ENCODE measurements at places on chromosomes 1 and 21.

DNA sequence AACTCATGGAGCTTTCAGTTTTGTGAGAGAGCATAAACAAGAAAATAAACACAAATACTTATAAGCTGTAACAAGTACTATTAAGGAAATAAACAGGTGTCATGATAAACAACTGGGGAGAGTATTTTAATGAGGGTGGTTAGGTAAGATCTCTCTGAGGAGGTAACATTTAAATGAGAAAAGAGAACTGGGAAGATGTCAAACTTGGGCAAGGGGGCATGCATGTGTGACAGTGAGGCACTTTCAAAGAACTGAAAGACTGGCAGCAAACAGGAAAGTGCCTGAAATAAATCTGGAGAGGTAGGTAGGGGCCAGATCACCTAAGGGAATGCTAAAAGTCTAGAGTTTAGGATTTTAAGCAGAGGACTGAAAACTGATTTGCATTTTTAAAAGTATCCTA, 37.8 kb downstream of the NSL1 start:
- DNase-seq = no peak

DNA sequence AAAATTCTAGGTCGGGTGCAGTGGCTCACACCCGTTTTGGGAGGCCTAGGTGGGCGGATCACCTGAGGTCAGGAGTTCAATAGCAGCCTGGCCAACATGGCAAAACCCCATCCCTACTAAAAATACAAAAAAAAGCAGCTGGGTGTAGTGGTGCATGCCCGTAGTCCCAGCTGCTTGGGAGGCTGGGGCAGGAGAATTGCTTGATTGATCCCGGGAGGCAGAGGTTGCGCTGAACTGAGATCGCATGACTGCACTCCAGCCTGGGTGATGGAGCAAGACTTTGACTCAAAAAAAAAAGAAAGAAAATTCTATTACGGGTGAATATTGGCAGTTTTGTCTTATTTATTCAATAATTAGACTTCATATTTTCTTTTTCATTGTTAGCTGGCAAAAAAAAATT, 62.1 kb downstream of the SNX7 start:
- DNase-seq = no peak

DNA sequence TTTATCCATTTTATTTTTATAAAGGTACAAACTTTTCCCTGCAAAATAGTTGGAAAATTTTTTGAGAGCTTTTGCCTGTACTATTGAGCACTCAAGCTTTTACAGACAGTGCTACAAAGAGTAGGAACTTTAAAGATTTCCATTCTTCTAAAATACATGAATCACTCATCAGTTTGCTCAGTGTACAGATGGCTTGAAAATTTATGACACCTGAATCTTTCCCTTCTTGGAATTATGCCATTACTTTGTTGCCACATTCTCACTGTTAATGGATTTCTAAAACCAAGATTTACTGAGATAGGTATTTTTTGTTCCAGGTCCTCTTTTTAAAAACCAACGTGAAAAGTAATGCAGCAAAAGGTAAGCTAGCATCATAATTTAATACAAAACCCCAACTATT, 76.0 kb downstream of the GPATCH2 start:
- DNase-seq = no peak

- DNase-seq = peak; percentile 66
These were observed 31.3 kb downstream of the SMAP2 start for GRCh38 chr1:40404670-40405462.

DNA sequence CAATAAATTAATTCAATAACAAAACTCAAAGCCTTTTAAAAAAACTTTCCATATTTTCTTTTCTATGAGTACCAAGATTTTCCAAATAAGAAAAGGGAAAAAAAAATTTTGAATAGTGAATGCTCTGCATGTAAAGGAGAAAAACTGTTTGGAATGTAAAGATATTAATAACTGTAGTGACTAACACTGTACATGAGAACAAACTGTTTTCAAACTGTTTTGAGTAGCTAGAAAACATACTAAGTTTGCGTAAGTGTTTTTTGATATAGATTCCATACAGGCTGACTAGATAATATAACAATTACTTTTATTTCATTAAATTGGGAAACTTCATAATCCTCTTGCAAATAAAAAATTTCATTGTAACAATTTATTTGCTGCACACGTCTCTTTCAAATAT, 150.5 kb downstream of the DPYD start:
- no peak for DNase-seq

DNA sequence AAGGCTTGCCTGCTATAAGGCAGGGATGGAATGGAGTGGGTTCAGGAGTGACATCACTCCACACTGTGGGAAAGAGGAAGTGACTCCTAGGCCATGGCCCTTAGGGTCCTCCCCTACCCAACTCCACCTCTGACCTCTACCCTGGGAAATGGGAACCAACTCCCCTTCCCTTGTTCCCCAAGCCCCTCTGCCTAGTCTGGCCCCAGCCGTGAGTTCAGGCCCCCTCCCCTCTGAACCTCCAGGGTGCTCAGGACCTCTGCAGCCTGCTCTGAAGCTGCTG, 3.8 kb upstream of the GUCA2A start:
- DNase-seq = no peak

- DNase-seq = no peak
These were observed 23.9 kb downstream of the LGR6 start for GRCh38 chr1:202217516-202217915.

DNA sequence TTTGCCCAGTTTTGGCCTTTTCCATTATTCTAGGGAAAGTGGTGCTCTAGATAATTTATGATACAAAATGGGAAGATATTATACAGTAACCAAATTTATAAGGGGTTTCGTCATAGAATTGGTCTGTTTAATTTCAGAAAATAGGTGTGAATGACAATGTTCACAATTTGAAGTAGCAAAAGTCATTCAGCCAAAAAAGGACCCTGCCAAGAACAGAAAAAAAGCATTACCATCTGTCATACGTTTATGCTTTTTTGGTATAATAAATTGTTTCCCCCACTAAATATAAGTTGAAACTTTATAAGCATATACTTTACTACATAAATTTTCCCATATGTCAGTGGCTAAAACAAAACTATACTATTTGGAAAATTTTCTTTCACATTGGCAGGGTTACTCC, 4.5 kb upstream of the SPAG17 start:
- no peak for DNase-seq

GRCh38 chr1:67029472-67029871, 24.5 kb downstream of the SLC35D1 start:
- no peak for DNase-seq

- no peak for DNase-seq
These were observed 41.3 kb downstream of the ARID4B start for GRCh38 chr1:235286667-235287066.

GRCh38 chr1:107964336-107965109, 457 bp downstream of the VAV3 start:
- no peak for DNase-seq

- no peak for DNase-seq
These were observed 368.0 kb downstream of the HHAT start for GRCh38 chr1:210696709-210697108.

DNA sequence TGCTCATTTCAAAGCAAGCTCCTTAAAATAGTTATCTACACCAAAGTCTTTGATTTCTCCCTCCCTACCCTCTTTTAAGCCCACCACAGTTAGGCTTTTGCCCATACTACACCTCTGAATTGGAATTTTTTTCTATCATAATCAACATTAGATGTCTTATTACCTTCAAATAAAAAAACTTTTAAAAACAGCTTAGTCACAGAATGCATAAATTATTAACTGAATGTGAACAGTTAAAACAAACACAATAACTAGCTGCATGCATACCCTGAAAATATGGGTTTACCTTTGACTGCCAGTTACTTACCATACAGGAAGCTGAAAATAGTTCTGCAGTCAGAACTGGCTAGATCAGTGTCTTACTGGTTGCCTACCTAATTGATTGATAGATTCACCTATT, 210.9 kb downstream of the TGFB2 start:
- DNase-seq = no peak

- DNase-seq = no peak
These were observed 60.0 kb upstream of the HMCN1 start for GRCh38 chr1:185674201-185674600.

DNA sequence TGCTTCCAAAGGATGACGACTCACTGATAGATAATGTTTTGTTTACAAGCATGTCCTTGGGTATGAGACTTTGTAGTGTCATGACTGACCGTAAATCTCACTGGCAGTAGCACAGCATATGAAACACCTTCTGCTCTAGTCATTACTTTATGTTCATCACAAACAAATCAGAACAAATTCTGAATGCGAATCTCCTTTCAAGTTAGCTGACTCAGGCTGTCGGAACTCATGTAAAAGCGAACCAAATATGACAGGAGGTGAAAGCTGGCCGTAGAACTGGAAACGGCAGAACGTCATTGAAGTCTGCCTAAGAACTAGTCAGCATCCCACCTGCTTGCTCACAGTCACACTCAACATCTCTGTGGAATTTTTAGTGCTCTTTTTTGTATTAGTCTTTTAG, 143.9 kb downstream of the RGS7 start:
- DNase-seq = no peak

DNA sequence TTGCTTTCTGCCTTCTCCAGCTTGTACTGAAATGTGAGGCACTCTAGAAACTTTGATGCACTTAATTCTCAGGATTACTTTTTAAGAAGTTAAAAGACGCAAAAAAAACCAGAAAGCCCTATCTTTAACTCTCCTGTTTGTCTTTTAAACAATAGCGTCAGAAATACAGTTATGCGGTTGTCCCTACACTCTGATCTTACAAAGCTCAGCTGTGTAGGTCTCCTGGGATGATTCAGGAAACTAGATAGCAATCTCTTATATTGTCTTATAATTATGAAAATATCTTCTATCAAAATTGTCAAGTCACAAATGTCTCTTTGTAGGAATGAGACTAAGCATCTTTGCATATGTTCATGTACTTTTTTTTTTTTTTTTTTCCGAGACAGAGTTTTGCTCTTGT, 26.9 kb upstream of the RCAN3 start:
- DNase-seq = no peak

DNA sequence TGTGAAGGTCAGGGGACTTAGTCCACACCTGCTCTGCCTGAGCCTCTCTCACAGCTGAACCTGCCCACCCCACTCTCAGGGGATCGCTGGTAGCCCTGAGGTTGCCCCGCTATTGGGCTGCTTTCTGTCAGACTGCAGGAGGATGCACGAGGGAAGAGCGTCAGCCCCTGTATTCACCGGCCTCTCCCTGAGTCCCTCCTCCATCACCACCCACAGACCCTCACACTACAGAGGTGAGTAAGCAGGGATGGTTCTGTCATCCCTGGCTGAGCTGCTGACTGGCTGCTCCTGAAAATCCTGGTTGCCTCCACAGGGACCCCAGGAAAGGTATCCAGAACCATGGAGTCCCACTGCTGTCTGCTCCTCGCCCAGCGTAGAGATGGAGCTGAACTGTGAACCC, 118.7 kb downstream of the SYT2 start:
- DNase-seq = no peak

DNA sequence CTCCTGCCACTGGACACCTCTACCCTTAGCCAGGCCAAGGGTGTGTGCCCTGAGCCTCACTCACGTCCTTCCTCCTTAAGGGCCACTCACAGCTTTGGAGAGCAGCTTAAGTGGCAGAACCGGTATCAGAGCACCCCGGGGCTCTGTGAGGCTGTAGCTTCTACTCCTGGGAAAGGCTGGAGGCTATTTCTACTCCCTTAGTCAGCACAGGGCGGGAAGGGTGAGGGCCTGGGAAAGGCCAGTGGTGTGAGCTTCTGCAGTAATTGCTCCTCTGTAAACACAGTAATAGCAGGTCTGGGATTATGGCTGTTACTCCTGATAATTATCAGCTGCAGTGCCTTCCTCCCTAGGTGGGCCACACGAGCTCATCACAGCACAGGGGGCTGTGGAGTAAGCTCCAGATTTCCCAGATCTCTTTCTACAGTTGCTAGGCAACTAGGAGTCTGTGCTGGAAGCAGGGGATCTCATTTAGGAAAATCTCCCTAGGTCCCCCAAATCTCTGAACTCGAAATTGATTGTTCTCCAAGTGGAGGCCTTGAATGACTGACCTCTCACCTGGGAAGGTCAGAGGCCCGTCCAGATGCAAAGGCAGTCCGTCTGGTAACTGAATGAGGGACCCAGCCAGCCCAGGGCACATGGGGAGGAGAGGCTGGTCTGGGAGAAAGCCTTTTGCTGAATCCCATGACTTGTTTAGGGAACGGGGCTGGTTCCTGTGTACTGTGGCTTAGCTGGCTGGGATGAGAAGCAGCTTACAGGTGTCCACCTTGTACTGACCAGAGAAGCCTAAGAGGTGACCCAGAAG, 29.3 kb downstream of the IER5 start:
- no peak for DNase-seq

- peak; percentile 70 for DNase-seq
These were observed 204.3 kb downstream of the KCNJ6 start for GRCh38 chr21:37711836-37712568.

GRCh38 chr1:150985179-150985825, 3.2 kb downstream of the ANXA9 start:
- DNase-seq = no peak

DNA sequence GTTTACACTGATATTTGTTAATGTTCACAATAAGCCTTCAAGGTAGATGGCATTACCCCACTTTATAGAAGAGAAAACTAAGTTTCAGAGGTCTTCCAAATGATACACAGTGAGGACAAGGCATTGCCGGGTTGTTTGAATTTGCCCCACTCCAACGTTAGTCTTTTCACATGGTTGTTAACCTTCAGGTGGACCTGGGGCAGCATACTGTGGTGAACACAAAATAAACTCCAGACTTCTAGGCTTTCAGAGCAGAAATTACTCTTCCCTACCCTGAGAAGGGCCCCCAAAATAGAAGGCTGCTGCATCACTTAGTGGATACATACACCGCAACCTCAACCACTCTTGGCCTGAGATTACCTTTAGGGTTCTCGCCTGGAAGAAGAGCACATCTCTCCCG, 3.4 kb upstream of the KHDRBS1 start:
- DNase-seq = no peak

DNA sequence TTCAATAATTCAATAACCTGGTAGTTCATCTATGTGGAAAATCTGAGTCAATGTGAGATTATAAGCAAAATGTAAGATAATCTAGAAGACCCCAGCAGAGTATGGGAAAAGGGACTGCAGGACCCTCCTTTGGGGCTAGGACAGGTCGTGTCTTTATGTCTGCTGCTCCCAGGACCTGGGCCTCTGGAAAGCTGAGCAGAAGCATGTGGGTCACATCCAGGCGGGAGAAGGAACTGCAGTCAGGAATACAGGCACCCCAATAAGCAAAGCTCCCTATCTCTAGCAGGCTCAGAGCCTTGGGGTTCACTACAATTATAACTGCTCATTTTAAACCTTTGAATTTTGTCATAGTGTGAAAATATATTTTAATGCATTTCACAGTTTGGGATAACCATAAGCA, 73.9 kb upstream of the MCOLN3 start:
- no peak for DNase-seq

- DNase-seq = peak; percentile 18
These were observed 131.8 kb downstream of the MIS18A start for GRCh38 chr21:32147041-32147440.

DNA sequence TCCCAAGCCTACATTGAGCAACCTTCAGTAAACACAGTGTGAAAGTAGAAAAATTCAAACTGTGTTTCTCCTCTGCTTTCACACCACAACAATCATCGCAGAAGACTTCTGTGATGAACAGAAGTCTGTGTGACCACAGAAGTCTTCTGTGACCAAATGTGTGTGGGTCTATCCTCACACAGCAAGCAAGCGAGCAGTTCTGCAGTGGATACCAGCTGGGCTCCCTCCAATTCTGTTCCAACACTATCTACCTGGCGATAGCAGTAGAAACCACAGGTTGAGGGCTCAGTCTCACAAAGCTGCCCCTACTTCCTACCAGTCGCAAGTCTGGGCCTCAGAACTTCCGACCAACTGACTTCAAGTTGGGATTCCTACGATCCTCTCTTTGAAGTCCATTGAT, 21.0 kb upstream of the RAP1A start:
- DNase-seq = no peak

All from fibroblast of skin of right quadriceps (primary cell).